ENCODE measurements at places on chromosomes 12 and 14. TPM values are rescaled to one million over a fixed set of nuclear protein-coding genes. Genes with fewer than 3 reads are reported as not detected.
A peak's percentile ranks its signal among the peaks of the same experiment; 100 is the strongest.

DNA sequence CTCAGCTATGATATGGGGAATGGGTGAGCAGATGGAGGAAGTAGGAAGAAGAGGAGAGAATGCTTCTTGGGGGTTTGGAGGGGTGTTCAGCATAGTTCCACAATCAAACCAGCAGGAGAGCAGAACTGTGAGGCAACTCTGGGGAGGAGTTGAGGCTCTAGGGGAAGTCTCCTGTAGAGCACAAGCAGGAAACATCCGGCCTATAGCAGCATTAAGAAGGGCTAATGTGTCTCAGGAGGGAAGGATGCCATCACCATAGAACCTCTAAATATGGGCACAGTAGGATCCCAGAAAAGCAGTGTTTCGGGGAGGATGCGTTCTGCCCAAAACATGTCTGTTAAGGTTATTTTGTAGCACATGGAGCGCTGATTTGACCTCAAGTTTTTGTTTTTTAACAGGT lies 8.4 kb upstream of the SALL2 start:
- DNase-seq = no peak

DNA sequence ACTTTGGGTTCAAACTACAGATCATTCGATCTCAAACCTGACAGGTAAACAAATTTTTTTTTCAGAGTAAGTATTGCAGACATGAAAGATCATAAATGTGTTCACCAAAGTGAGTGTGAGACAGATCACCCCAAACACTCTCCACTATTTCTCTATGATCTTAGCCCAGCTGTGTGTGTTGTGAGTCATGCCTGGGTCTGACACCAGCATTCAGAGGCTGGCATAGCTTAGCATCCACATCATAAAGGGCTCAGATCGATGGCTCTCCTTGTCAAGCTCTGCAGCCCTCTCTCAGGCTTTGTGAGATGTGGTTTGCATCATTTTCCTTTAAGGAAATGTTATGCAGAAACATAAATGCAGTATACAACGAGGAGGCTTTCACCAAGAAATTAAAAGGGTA lies 164.9 kb downstream of the ETV6 start:
- no peak for DNase-seq

PRKCH gene
- 331 TPM for total RNA-seq

- DNase-seq = no peak
These were observed 214.1 kb downstream of the PTPRO start for GRCh38 chr12:15536446-15536845.

KRR1 gene
- 70.6 TPM for total RNA-seq

DNA sequence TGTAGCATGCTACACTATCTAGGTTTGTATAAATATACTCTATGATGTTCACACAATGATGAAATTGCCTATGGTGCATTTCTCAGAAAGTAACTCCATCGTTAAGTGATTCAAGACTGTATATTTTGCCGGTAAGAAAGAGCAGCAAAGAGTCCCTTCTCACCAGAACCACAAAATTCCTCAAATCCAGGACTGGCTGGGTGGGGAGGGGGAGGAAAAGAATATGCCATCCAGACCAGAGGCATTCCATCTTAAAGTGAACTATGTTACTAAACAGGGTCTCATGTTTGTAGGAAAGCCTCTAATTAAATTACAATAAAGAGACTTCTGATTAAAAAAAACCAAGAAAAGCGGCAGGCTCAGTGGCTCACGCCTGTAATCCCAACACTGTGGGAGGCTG lies 11.5 kb downstream of the UBE2N start:
- DNase-seq = no peak

OTX2 gene
- not detected for total RNA-seq

GRCh38 chr14:101982621-101983020 lies 18.2 kb downstream of the DYNC1H1 start:
- DNase-seq = no peak

DNA sequence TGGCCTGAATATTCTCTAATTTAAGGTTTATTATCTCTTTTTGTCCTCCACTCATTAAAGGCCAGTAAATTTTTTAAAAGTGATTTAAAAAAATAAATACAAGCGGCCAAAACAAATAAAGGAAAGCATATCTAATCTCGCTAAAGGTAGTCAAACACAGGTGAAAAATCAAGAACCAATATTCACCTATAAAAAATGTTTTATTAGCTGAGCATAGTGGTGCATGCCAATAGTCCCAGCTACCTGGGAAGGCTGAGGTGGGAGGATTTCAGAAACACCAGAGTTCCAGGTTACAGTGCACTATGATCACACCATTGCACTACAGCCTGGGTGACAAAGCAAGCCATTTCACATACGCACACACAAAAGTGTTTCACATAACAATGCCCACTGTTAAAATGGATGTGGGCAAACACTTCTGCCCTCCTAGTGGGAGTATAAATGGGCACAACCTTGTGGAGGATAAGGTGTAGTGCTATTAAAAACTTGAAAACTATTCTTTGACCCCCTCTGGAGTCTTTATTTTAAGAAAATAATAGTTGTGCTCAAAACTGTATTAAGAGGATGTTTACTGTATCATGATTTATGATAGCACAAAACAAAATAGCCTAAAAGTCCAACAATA lies 32.7 kb upstream of the NAP1L1 start:
- DNase-seq = no peak

- DNase-seq = no peak
These were observed 76.6 kb upstream of the TMPO start for GRCh38 chr12:98438656-98439230.

- no peak for DNase-seq
These were observed 209.4 kb downstream of the RASSF9 start for GRCh38 chr12:85626784-85627171.

GRCh38 chr14:23183479-23183878 lies at the start of gene SLC7A8:
Gene SLC7A8, minus strand, starts transcription at chr14:23183660. Its CDS starts 746 bp downstream, at chr14:23182914.
- no peak for DNase-seq

DNA sequence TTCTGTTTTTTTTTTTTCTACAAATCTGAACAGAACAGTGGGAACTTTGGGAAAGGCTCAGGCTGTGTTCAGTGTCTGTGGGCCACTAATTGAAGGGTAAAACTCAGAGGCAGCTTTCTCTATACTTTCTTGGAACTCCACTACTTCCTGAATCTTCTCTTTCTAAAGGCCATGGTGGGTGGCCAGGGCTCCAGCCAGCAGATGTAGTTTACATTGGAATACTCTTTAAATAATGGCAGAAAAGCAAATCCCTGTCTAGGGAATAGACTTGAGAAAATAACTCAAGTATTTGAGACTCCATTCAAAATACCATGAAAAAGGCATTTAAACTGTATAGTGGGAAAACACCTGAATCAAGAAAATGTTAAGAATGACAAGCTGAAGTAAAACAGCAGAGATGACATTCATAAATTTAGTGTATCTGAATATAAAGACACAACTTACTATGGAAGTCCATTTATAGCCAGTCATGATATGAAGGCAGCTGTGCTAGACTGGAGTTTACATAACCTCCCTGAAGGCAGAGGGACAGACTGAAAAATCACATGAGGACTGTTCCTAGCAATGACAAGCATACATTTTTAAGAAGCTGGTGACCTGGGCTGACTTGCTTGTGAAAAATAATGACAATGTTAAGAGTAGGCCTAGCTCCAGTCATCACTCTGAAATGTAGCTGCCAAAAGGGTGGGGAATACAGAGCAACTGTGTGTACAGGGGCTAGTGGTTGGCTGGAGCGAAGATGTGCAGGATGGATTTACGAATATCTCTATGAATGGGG lies 168.6 kb downstream of the STXBP6 start:
- no peak for DNase-seq

- DNase-seq = no peak
These were observed 287.6 kb upstream of the PWP1 start for GRCh38 chr12:107397890-107398500.

GRCh38 chr12:43882578-43883178 lies 46.8 kb downstream of the TMEM117 start:
- DNase-seq = peak; percentile 65

TAS2R30 gene
- 4.1 TPM for total RNA-seq

- no peak for DNase-seq
These were observed 179.0 kb downstream of the SLC15A4 start for GRCh38 chr12:128644664-128645296.

GRCh38 chr12:31005256-31005943 lies 68.3 kb upstream of the DDX11 start:
- DNase-seq = no peak

DNA sequence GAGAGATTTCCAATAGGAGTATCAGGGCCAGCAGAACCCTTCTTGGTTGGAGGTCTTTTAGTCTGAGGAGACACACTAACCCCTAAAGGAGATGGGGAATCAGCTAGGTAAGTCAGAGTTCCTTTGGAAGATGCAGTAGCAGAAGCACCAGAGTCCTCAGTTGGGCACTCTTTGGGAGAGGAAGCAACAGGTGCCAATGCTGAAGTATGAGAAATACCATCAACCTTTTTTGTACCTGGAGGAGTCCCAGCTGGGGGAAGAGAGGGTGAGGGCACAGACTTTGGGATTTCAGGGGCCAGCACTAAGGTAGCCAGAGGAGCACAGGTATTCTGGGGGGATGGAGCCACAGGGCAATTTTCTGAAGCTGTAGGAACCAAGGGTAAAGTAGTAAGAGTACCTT lies 6.0 kb downstream of the NACA start:
- DNase-seq = no peak

- no peak for DNase-seq
These were observed 69.8 kb upstream of the PYGL start for GRCh38 chr14:51014086-51014485.

GRCh38 chr14:54814076-54814475 lies 88.5 kb downstream of the GCH1 start:
- DNase-seq = no peak

C12orf56 gene
- total RNA-seq = 0.34 TPM

DNA sequence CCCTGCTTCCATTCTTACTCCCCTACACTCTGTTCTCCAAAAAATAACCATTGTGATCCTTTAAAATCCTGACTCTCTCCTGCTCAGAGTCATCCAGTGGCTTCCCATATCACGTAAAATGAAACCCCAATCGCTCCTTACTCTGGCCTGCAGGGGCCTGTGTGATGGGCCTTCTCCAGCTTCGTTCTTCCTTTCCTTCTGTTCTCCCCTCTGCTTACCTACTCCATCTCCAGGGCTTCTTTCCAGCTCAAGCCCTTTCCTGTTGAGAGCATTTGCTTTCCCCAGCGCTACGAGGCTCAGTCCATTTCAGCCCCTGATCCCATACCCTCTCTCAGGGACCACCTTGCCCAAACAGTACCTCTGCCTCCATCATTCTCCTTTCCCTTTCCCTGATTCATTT lies 144.4 kb upstream of the ARHGAP5 start:
- DNase-seq = no peak

DNA sequence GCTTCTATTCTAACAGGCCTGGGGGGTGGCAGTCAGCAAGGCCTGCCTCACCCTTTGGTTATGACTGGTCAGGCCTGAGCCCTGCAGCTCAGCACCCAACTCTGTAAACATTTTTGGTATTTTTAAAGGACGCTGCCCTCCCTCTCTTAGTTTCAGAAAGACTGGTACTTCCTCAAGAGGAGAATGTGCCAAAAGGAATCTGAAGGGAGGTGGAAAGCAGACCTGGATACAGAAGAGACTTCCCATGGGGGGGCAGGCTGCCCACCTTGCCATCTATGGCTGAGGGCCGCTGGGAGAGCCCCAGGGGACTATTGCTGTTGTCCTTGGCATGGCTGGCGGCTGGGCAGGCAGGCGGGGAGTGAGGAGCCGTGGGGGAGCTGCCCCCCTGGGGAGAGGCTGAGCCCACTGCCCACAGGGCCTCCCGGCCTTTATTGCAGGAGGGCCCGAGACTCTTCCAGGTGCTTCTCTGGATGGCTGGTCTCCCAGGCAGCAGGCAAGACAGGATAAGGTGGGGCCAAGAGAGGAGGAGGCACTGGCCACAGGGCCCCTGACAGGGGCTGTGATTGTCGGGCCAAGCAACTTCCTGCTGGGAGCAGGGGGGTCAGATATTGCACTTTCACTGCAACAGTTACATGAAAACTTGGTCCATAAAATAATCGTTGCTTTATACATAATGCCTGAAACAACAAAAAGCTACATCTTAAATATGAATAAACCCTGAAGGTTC lies 3.5 kb downstream of the ARL6IP4 start:
- DNase-seq = no peak

LIN7A gene
- 1.4 TPM for total RNA-seq

GRCh38 chr12:45377815-45378214 lies 161.9 kb downstream of the ANO6 start:
- no peak for DNase-seq

DNA sequence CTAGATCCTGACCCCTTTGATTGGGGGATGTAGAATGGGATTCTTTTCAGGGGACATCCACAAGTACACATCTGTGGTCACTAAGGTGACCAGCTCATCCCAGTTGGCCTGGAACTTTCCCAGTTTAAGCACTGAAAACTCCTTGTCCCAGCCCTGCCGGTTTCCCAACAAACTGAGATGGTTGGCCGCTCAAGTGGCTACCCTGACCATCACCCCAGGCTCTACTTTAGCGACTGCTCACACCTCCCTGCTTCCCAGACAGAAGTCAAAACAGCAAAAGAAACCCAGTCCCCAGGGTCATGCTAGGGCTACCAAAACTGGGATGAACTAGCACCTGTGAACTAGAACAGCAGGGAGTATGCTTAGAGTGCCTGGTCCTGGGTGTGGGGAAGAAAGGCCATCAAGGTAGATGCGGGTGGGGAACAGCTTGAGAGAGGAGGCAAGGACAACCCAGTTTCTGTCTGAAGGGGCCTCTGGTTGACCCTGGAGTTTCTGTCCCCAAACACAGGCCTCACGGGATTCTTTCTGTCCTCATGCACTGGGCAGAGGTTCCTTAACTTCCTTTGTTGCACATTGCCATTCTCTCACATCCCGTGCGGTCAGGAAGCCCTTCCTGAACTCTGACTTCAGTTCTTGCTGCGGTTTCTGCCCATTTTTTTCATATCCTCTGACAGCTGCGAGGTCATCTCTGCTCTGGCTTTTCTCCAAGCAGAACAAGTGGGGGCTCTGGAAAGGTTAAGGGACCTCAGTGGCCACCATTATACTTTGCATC lies 1.6 kb downstream of the LTB4R start:
- peak; percentile 37 for DNase-seq

CDC42BPB gene
- total RNA-seq = 4.8 TPM

DNA sequence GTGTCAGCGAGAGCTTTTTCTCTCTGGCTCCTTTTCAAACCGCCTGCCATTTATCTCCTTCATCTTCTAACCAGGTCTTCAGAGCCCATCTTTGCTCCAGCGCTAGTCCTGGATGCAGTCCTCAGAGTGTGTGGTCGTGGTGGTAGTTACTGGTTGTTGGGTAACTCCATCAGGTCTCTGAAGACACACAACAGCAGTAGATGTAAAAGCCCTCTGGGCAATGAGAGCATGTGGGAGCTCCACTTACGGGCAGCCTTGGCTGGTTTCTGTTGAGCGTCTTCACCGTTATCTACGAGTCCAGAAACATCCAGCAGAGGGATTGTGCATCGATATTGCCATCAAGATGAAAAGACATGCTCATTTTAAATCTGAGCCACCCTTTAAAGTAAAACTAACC lies 61.2 kb downstream of the FBXL14 start:
- DNase-seq = no peak

DNA sequence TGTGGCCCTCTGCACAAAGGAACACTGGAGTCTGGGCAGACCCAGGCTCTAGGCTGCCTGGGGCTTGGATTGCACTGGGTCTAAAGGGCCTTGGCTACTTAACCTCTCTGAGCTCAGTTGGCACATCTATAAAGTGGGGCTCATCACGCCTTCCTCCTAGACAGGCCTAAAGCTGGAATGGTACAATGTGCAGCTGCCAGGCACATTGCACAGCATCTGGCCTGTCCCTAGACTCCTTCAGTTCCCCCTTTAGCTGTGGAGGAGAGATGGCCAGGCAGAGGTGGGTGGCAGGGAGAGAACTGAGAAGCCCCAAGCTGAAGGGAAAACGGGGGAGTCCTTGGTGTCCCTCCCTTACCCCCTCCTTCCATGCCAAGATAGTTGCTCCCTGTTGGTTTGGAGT lies 10.8 kb downstream of the IRF2BPL start:
- no peak for DNase-seq

GRCh38 chr12:50961708-50962107 lies 9.4 kb downstream of the HIGD1C start:
- no peak for DNase-seq

AHNAK2 gene
- total RNA-seq = not detected

PZP gene
- not detected for total RNA-seq
